ENCODE measurements at places on chromosomes 2 and 18.

GRCh38 chr2:118808429-118808809 is 39.0 kb downstream of the EN1 start:
- no peak for DNase-seq

- no peak for DNase-seq
Measured at GRCh38 chr18:12318334-12318697, 10.3 kb downstream of the TUBB6 start.

- DNase-seq, result no peak
Measured at GRCh38 chr2:30273574-30273929, 42.2 kb downstream of the LBH start.

DNA sequence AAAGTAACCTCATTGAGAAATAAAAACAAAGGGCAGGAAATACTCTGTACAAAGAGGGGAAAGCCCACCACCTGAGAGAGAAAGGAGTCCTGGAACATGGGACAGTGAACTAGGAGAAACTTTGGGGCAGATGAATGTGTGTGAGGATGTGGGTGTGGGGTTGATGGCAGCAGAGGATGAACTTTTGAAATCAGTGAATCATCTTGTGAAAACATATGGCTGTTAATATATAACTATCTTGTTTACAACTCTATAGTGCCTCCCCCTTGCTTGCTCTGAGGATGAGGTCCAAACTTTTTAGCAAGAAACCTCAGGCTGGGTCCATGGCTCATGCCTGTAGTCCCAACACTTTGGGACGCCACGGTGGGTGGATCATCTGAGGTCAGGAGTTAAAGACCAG is 171.8 kb upstream of the LHCGR start:
- DNase-seq, result no peak

- DNase-seq, result no peak
Measured at GRCh38 chr2:99554238-99554637, 64.4 kb upstream of the REV1 start.
